H7 (cell line): ENCODE measurements at places on chromosomes 12 and 14. TPM values are rescaled to one million over a fixed set of nuclear protein-coding genes. Genes with fewer than 3 reads are reported as not detected.

KRT77 gene
- not detected in 2 replicates for total RNA-seq

DNA sequence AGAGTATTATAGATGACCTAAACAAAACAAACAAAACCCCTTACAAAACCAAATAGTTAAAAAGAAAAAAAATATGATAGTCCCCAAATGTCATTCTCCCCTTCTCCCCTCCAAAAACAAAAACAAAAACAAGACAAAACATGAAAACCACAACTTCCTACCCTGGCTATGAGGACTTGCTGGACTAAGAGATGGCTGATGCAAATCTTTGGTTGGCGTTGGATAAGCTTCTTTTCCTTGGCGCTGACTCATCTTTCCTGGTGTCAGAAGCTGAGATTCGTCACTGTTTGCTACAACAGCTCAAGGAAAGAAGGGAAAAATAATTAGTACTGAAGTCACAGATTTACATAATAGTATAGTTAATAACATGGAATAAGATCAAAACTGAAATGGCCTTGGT, 102.5 kb upstream of the BBS10 start:
- no peak for DNase-seq

GRCh38 chr14:91127401-91127801, 13.5 kb downstream of the DGLUCY start:
- no peak for DNase-seq

- no peak for DNase-seq
Observed at GRCh38 chr12:50537538-50537919, 32.7 kb downstream of the DIP2B start.
